ENCODE measurements at places on chromosomes 11 and 22.

DNA sequence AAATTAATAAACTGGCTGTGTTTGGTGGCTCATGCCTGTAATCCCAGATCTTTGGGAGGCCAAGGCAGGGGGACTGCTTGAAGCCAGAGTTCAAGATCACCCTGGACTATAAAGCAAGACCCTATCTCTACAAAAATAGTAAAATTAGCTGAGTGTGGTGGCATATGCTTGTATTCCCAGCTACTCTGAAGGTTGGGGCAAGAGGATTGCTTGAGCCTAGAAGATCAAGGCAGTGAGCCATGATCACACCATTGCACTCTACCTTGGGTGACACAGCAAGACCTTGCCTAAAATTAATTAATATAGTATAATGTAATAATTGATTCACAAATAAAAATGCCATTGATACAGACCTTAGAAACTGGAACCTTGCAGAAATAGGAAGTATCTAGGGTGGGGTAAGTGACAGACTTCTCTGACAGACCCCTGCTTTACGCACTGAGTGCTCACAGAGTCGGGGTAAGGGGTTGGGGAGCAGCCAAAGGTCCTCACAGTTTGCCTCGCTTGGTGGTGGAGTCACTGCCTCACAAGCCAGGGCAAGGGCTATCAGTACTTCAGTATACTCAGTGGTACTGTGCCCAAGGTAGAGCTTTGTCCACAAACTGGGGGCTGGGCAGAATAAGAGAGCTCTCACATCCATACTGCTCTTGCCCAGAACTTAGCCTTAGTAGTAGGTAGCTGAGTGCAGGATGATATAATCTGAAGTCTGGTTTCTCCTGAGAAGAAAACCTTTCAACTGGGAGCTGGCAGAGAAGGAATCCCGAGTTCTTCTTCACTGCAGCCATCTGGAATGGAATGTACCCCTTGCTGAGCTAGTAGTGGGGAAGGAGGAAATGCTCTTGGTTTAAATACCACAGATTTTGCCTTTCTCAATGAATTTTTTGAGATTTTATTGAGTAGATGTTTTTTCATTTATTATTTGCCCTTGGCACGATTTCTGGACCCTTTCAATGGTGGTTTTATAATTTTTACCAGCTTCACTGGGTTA, 65.5 kb downstream of the EMSY start:
- DNase-seq = no peak
- no peaks in the 10 kb centered on the region for H3K27me3 ChIP-seq
- H3K36me3 ChIP-seq = no peaks in the 10 kb centered on the region
- H3K27ac ChIP-seq = no peak overlapping the region
- no peak overlapping the region for H3K4me3 ChIP-seq
- H3K4me1 ChIP-seq = no peaks in the 10 kb centered on the region

GRCh38 chr11:111021131-111021530, 224.4 kb upstream of the POU2AF2 start:
- no peaks in the 10 kb centered on the region for H3K27me3 ChIP-seq
- H3K36me3 ChIP-seq = no peaks in the 10 kb centered on the region
- no peak for DNase-seq
- H3K4me1 ChIP-seq = no peaks in the 10 kb centered on the region

DNA sequence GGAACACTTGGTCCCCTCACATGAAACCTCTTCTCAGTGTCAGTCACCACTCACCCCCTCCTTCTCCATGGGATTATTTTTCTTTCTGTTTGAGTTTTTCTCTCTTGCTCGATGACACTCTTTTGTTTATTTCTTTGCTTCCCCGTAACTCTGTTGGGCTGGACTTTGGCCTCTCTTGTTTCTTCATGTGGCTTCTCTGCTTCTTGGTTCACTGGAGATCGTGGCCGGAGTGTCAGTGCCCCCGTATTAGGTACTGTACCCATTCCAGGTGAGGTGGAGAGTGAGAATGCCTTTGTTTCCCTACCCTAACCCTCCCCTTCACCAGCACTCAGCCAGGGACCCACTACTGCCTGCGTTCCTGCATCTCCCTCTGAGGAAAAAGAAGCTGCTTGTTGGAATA, 32.5 kb downstream of the CYB5R2 start:
- no peak overlapping the region for H3K27ac ChIP-seq
- H3K36me3 ChIP-seq = no peaks in the 10 kb centered on the region
- no peak overlapping the region for H3K4me3 ChIP-seq
- no peaks in the 10 kb centered on the region for H3K4me1 ChIP-seq
- H3K27me3 ChIP-seq = no peaks in the 10 kb centered on the region

- H3K27ac ChIP-seq = no peak overlapping the region
- no peak for DNase-seq
- no peak overlapping the region for H3K4me3 ChIP-seq
- no peaks in the 10 kb centered on the region for H3K27me3 ChIP-seq
- no peaks in the 10 kb centered on the region for H3K36me3 ChIP-seq
- H3K4me1 ChIP-seq = no peaks in the 10 kb centered on the region
These were observed 77.4 kb downstream of the NAV2 start for GRCh38 chr11:19789835-19790710.

GRCh38 chr11:2308713-2309112, 6.9 kb downstream of the TSPAN32 start:
- H3K27me3 ChIP-seq = no peaks in the 10 kb centered on the region
- H3K36me3 ChIP-seq = no peaks in the 10 kb centered on the region
- H3K4me3 ChIP-seq = no peak overlapping the region
- H3K4me1 ChIP-seq = peaks cover 38% of the 10 kb centered on the region
- DNase-seq = no peak

DNA sequence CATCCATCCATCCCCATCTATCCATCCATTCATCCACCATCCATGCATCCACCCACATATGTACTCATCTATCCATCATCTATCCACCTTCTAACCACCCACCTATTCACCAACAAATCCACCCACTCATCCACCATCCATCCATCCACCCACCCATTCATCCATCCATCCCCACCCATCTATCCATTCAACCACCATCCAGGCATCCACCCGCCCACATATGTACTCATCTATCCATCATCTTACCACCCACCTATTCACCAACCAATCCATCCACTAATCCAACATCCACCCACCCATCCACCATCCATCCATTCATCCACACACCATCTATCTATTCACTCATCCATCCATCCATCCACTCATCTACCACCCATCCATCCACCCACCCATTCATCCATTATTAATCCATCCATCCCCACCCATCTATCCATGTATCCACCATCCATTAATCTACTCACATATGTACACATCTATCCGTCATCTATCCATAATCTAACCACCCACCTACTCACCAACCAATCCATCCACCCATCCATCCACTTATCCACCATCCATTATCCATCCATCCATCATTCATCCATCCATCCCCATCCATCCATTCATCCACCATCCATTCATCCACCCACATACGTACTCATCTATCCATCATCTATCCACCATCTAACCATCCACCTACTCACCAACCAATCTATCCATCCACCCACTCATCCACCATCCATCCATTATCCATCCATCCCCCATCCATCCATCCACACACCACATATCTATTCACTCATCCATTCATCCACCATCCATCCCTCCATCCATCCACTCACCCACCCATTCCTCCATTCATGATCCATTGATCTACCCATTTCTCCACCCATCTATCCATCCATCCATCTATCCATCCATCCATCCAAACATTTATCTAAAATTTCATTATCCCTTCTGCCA, 940.0 kb downstream of the BRD1 start:
- no peaks in the 10 kb centered on the region for H3K27me3 ChIP-seq
- H3K27ac ChIP-seq = no peak overlapping the region
- H3K36me3 ChIP-seq = no peaks in the 10 kb centered on the region

DNA sequence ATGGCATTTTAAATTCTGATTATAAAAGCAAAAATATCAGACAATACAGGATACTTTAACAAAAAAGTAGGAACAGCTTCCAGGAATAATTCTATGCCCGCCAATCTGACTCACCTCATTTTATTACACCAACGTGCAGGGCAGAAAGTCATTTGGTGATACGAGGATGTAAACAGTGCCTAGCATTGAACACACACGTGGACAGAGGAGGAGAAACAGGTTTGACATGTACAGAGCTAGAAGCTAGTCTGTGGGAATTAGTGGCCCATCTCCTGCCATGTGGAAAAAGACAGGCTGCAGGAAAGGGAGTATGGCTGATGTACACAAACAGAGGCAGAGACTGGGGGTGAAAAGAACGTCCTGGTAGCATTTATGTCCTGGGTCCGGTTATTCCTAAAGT, 9.0 kb upstream of the SPINDOC start:
- no peak for DNase-seq
- no peak overlapping the region for H3K4me3 ChIP-seq
- no peaks in the 10 kb centered on the region for H3K27me3 ChIP-seq
- H3K27ac ChIP-seq = no peak overlapping the region
- no peaks in the 10 kb centered on the region for H3K36me3 ChIP-seq

- no peak overlapping the region for H3K4me3 ChIP-seq
- H3K27ac ChIP-seq = no peak overlapping the region
- no peaks in the 10 kb centered on the region for H3K27me3 ChIP-seq
- no peak for DNase-seq
- H3K36me3 ChIP-seq = no peaks in the 10 kb centered on the region
These were observed 57.6 kb upstream of the CRYBB3 start for GRCh38 chr22:25142102-25142501.

- no peaks in the 10 kb centered on the region for H3K36me3 ChIP-seq
- no peak overlapping the region for H3K27ac ChIP-seq
- no peak overlapping the region for H3K4me3 ChIP-seq
These were observed 31.2 kb downstream of the POU2AF3 start for GRCh38 chr11:111329306-111330204.

- H3K27me3 ChIP-seq = peaks cover 3% of the 10 kb centered on the region
- DNase-seq = no peak
- H3K36me3 ChIP-seq = no peaks in the 10 kb centered on the region
- no peaks in the 10 kb centered on the region for H3K4me1 ChIP-seq
- H3K27ac ChIP-seq = no peak overlapping the region
These were observed 558.1 kb downstream of the ETS1 start for GRCh38 chr11:128029219-128029722.

GRCh38 chr11:12687740-12688139, 13.5 kb downstream of the TEAD1 start:
- H3K36me3 ChIP-seq = no peaks in the 10 kb centered on the region
- no peak overlapping the region for H3K27ac ChIP-seq
- H3K4me3 ChIP-seq = no peak overlapping the region

- no peaks in the 10 kb centered on the region for H3K36me3 ChIP-seq
- DNase-seq = no peak
- H3K27ac ChIP-seq = no peak overlapping the region
- H3K4me3 ChIP-seq = no peak overlapping the region
- H3K4me1 ChIP-seq = no peaks in the 10 kb centered on the region
- H3K27me3 ChIP-seq = no peaks in the 10 kb centered on the region
These were observed 26.4 kb downstream of the MYEOV start for GRCh38 chr11:69320326-69320725.

DNA sequence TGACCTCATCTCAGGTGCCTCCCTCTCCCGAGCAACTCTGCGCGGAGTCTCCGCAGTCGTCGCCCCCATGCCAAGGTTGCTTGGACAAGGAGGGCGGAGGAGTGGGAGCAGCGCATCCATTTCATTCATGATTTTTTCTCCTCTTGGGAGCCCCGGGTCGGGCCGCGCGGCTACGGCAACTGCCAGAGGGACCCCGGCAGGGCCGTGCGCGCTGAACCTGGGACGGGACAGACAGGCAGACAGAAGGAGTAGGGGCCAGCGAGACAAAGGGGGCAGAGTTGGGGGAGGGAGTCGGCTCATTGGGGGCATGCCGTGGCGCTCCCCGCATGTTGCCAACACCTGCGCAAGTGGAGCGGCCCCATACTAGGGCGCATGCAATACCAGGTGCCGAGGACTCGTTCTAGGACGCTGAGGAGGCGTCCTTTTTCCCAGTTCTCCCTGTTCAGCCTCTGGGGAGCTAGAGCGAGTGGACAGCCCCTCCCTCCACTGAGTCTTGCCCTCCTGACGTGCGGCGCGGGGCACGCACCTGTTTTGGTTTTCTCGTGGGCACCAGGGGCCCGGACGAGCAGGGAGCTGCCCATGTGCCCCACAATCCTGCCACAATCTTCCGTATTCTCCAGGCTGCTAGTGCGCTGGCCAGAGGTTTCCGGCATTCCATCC, 501 bp upstream of the PTPN5 start:
- H3K27me3 ChIP-seq = peaks cover 5% of the 10 kb centered on the region
- H3K36me3 ChIP-seq = no peaks in the 10 kb centered on the region
- H3K4me3 ChIP-seq = no peak overlapping the region
- H3K27ac ChIP-seq = no peak overlapping the region

DNA sequence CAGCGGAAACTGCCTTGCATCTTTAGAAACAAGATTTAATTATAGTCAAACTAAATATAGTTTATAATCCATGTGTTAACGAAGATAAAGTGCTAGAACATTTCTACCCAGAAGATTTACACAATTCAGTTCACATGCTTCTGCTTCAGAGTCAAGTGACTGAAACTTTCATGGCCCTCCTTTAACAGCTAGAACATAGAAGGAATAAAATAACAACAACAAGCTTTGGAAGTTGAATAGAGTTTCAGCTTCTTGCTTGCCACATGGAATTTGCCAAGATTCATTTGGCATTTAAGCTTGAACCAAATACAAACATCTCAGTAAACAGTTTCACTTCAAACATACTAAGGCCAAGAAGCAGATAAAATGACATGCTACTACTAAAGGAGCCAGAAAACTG, 676.3 kb upstream of the ANO3 start:
- DNase-seq = no peak
- H3K4me3 ChIP-seq = no peak overlapping the region
- no peaks in the 10 kb centered on the region for H3K27me3 ChIP-seq
- H3K27ac ChIP-seq = no peak overlapping the region

DNA sequence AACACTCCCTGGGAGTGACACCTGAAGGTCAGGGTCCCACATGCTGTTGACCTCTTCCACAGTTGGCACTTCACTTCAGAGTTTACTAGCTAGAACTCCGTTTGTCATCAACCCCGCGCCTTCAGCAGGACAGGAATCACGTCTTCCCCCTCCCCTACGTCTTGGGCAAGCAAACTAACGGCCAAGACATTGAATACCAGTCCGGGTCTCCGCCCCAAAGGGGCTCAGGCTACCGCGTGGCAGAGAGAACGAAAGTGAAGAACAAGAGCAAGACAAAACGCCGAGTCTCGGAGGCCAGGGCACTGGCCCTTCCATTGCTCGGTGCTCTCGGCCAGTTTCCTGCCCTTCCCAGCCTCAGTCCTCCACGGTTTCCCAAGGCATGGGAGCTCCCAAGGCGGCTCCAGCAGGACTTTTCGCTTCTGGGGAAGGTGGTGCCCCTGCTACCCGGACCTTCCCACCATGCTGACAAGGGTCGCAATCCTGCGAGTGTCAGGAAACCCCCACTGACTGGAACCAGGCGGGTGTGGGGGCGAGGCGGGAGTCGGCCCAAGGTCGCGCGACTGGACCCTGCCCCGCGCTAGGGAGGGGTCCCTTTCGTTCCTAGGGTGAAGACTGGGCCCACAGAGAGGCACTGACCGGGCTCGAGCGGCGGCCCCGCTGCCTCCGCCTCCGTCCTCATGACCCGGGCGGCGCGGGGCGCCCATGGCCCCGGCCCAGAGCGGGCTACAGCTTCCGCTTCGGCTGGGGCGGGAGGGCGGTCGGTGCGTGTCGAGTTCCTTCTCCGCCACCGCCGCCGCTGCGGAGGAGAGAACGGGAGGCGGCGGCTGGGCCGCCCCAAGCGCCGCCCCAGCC, at the start of gene GUCD1:
Gene GUCD1, minus strand, starts transcription at position 826 of the 852 bp plus-strand sequence. Its CDS starts 147 bp downstream, at position 679.
- peaks cover 12% of the 10 kb centered on the region for H3K36me3 ChIP-seq
- no peaks in the 10 kb centered on the region for H3K27me3 ChIP-seq
- peak within 1 kb of the TSS; percentile 97 for H3K27ac ChIP-seq
- peak within 1 kb of the TSS; percentile 95 for H3K4me3 ChIP-seq
- no peak for DNase-seq
- peaks cover 25% of the 10 kb centered on the region for H3K4me1 ChIP-seq

GRCh38 chr11:66146074-66146473, 76.0 kb downstream of the PACS1 start:
- peaks cover 4% of the 10 kb centered on the region for H3K36me3 ChIP-seq
- H3K27me3 ChIP-seq = no peaks in the 10 kb centered on the region
- H3K4me1 ChIP-seq = peaks cover 3% of the 10 kb centered on the region
- no peak for DNase-seq
- H3K4me3 ChIP-seq = no peak overlapping the region
